ENCODE measurements at places on chromosomes 6 and 20.
A peak's percentile ranks its signal among the peaks of the same experiment; 100 is the strongest.

DNA sequence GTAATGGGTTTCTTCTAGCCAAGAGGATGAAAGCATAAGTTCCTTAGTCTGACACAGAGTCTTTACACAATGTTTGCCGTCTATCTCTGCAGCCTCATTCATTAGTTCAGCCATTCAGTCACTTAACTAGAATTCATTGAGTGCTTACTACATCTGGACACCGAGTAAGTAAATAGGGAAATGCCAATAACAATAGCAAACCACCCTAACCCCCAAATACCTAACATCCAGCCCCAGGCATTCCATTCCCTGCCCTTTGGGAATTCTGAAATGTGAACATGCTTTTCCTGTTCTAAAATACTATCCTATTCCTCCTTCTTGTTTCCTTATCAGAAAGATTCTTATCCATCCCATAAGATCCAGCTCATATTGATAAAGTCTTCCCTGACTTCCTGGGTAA lies 277.6 kb upstream of the RNF217 start:
- no peak for DNase-seq

DNA sequence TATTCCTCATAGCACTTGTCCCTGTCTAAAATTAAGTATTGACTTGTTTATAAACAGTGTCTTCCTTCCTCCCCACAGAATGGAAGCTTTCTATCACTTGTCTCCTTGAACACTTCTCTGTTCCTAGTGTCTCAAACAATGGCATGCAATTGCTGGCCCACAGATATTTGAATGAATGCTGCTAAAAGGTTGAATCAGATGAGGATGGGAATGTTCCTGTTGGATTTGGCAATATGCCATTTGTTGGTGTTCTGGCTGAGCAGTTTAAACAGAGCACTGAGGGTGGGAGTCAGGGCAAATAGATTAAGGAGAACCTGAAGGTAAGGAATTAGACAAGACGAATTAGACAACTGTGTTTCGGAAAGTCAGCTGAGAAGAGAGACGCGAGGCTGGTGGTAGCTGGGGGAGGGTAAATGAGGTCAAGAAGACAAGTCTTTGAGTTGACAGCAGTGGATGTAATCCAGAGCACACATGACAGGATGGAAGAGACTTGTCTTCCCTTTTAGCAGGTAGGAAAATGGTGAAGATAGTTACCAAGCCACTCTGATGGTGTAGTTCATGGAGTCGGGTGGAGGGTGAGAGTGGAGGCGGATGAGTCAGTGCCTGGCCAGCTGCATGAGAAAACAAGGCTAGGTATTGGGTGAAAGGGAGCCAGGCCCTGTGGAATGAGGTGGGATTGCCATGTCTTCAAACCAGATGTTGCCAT lies 58.3 kb upstream of the GNRH2 start:
- DNase-seq = no peak

DNA sequence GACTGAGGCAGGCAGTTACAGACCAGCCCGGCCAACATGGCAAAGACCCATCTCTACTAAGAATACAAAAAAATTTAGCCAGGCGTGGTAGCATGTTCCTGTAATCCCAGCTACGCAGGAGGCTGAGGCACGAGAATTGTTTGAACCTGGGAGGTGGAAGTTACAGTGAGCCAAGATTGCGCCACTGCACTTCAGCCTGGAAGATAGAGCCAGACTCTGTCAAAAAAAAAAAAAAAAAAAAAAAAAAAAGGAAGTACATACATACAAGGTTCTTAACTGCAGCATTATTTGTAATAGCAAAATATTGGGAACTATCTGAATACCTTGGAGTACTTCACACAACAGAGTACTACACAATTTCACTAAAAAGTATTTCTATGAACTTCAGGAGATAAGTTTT lies 183.5 kb upstream of the OLIG3 start:
- DNase-seq = no peak

- DNase-seq = no peak
Observed at GRCh38 chr20:20694591-20694990, 17.9 kb downstream of the RALGAPA2 start.

GRCh38 chr6:148830614-148831013 lies 83.8 kb downstream of the UST start:
- no peak for DNase-seq

DNA sequence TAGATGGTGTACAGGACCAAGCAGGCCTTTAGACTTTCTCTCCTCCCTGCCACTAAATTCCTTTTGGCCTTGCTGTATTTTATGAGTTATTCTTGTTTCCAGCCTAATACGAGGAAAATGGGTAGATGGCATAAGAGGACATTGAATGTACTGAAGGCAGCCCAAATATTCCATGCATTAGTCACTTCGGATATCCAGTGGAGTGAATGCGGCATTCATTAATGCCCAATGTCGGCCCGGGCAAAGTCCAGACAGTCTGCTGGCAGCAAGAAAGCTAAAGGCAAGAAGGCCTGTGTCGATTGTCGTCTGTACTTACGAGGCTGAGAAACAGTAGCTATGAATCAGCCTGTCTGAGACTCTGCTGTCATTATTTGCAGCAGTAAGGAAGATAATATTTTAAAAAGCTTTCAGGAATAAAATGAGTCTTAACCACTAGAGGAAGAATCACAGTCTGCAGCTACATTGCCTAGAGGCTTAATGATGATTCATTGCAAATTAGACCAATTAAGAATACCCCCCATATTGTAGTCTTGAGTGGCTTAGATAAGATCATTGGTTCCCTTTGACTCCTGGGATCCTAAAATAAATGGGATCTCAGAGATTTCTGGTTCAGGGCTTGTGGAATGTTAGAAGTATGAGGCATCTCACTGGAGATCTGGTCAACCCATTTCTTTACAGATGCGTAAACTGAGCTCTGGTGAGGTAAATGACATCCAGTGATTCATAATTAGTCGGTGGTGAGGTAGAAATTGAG lies 534.1 kb upstream of the JAG1 start:
- DNase-seq = peak; percentile 84

DNA sequence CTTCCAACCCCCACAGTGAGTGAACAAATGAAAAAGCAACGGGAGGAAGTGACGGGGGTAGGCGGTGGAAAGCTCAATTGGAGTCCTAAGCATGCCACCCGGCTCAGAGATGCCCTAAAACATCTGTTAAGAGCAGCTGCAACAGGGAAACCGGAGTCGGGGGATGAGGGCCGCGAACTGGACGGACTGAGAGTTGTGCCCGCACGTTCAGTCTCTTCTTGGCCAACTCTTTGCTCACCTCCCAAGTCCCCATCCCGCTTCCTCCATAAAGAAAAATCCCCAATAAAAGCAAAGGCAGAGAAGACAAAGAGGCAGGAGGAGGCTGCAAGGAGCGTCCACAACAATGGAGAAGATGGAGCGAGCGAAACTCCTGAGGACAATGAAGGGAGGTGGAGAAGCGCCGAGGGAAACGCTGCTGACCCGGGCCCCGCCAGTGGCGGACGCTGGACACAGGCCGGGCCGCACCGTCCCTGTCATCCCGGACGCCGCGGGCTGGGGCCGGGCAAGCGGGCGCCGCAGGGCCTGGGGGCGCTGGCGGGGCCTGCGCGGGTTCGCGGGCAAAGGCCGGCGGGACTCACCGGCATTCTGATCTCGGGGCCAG lies 600 bp downstream of the SEC63 start:
- peak; percentile 82 for DNase-seq

- DNase-seq = no peak
Observed at GRCh38 chr20:40477805-40478204, 211.2 kb downstream of the MAFB start.

DNA sequence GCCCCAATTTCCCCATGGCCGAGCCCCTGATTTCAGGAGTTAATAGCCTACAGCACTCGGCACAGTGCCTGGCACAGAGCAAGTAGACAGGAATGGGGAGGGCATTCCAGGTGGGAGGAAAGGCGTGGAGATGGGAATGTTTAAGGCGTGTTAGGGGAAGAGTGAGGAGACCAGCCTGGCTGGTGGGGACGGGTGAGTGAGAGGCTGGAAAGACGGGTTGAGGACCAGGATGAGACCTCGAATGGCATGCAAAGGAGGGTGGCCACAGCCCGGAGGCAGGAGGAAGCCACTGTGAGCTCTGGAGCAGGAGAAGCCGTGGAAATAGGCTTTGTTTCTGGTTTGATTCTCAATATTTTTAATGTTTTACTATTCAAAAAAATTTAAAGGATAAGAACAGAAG lies 49.5 kb downstream of the CEBPB start:
- no peak for DNase-seq

- no peak for DNase-seq
Observed at GRCh38 chr6:17182961-17183360, 81.1 kb downstream of the STMND1 start.

DNA sequence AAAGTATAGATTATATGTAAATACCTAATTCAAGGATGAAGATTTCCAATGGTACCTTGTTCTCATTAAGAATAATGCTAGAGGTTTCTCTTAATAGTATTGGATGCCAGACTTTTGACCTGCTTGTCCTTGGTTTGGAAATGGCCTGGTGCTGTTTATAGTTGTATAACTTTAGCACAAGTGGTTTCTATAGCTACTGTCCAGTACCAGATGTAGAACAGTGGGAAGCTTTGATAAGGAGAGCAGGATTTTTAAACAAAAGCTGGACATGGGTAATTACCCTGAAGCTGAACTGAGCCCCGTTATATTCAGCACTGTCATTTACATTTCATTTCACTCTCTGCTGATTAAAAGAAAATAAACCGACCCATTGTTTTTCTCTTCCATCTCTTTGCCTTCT lies 43.7 kb downstream of the TRMT11 start:
- no peak for DNase-seq

DNA sequence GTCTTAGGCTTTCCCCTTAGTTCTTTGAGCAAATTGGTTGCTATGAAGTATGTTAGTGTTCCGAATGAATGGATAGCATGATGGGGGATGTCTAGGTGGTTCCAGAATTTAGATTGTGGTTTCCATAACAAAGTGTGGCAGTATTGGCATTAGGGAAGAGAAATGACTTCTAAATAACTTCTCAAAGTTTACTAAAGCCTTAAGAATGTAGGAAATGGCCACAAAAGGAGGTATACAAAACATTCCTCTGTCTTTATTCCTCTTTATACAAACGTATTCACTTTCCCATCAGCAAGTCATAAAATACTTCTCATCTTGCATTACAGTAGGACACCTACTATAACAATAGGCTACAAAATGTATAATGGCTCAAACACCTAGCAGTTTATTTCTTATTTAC lies 279.6 kb downstream of the ESR1 start:
- DNase-seq = no peak

GRCh38 chr6:156999762-157000161 lies 222.6 kb downstream of the ARID1B start:
- no peak for DNase-seq

- DNase-seq = no peak
Observed at GRCh38 chr20:46939031-46939965, 44.7 kb downstream of the EYA2 start.

DNA sequence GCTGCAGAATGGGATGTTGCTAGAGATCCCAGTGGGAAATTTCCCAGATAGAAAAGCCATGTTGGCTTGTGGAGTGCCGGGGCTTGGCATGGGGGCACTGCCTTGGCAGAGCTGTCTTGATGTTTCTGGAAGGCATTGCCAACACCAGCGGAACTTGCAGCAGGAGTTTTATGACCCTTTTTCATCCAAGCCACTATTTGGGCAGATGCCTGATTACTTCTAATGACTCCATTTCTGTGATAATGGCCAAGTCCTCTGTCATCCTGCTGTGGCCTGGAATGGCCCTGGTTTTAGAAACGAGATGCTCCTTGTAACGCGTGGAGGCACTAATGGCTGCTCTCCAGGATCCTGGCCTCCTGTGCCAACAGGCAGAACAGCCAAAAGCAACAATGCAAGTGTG lies 229.0 kb downstream of the ZNF217 start:
- DNase-seq = no peak

All from ascending aorta (tissue), 2 donors.